Activated CD4-positive, alpha-beta T cell treated with anti-CD3 and anti-CD28 coated beads for 4 hours (primary cell): ENCODE measurements at places on chromosomes 4 and X.

DNA sequence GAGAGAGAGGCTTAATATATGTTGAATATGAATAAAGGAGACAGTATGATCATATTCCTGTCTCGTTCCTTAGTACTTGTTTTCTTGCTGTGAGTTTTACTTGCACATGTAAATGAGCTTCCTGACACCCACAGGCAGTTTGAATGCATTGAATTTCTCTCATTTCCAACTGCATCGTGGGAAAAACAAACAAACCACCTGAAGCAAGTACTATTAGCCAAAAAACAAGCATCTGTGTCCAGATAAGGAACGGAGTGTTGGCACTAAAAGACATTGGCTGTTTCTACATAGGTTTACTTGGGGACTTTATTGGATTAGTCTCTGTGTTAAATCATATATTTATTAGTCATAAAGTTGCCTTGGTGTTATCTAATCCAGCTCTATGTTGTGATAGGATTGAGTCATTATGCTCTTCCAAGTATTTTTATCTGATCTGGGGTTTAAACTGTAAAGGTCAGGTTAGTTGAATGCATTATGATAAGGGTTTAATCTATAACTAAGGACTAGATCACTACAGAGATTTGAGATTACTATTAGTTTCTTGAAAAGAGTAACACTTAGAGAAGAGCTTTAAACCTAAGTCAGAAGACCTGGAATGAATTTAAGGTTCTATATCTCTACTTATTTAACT lies 339.0 kb upstream of the SPANXN4 start:
- DNase-seq, result no peak

DNA sequence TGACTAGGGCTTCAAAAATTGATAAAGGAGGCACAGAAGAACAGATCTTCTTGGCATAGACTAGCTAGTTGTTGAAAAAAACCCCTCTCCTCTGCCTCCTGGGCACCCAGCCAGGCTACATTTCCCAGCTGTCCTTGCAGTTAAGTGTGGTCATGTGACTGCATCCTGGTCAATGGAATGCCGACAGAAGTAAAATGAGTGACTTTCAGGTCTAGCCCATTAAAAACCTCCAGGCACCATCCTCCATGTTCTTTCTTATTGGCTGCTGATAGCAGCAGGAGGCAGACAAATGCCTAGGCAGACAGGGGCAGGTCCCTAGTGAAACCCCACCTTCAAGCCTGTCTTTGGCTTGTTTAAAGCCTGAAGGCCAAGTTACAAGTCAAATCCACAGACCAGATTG lies 35.3 kb downstream of the ATXN3L start:
- DNase-seq, result no peak

GRCh38 chr4:183348136-183348535 lies 25.9 kb upstream of the CLDN24 start:
- DNase-seq, result no peak

GRCh38 chr4:71713611-71714203 lies 70.2 kb downstream of the GC start:
- no peak for DNase-seq

GRCh38 chr4:17787315-17787714 lies 5.9 kb upstream of the FAM184B start:
- DNase-seq, result no peak

GRCh38 chr4:56743550-56743949 lies 62.5 kb upstream of the HOPX start:
- DNase-seq, result no peak

DNA sequence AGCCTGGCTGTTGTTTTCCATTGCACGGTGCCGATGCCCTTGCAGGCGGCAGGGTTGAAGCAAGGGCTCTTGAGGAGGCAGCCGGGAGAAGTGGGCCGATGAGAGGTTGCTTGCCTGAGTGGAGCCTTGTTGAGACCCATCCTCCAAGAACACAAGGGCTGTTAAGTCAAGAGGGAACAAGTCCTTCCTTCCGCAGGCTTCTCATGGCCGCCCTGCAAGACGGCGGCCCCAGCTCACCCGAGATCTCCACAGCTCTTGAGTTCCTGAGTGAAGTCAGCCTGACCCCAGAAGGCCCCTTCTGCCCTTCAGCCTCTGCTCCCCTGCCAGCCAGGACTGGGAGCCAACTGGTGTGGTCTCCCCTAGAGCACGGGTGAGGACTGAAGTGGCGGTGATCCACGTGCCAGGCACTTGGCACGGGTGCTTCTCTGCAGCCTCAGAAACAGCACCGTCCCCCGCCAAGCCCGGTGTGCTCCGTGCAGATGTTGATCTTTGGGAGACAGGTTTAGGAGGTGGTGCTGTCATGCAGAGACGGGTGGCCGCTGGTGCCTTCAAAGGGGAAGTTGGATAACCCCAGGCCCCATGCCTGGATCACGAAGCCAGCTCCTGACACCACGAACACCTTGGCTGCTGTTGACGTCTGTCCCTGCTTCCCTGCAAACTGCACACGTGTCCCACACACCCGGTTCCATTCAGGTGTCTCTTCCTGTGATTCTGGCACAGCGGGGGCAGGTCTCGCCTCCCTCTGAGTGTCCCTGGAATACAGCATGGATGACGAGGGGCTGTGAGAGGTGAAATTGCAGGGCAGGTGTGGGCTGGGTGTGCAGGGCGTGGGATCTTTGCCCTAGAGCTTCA lies 164.4 kb upstream of the PSAPL1 start:
- DNase-seq, result no peak

DNA sequence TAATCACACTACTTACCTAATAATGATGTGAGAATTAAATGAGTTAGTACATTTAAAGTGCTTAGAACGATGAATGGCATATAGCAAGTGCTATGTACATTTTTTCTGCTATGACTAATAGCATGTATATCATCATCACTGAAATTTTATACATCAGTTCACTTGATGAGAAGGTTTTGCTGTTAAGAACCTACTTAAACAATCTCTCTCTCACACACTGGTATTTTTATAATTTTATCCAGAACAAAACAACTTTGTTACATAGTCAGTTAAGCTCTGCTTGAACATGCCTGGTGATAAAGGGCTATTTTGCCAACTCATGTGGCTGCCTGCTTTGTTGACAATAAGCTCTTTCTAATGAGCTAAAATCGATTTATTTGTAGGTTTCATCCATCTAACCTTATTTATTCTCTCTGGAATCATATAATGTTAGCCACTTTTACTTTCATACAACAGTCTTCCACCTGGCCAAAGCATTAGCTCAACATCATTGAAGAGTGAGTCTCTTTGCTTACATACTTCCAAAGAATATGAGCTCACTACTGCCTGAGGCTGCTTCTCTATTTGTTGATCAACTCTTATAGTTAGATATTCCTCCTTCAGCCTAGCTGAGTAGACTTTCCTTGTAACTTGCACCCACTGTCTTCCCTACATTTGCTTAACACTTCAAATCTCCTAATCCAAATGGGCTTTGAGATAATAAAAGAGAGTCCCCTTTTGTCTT lies 372.7 kb upstream of the BOD1L1 start:
- DNase-seq, result no peak

- no peak for DNase-seq
Observed at GRCh38 chr4:116386856-116387255, 698.5 kb downstream of the TRAM1L1 start.

GRCh38 chr4:128459547-128459946 lies 171.9 kb upstream of the PGRMC2 start:
- no peak for DNase-seq

- DNase-seq, result no peak
Observed at GRCh38 chrX:136168929-136169735, 21.8 kb downstream of the FHL1 start.
